ENCODE measurements at places on chromosomes 7 and 10.

GRCh38 chr10:69869291-69869961, 67.7 kb downstream of the COL13A1 start:
- no peak for DNase-seq

DNA sequence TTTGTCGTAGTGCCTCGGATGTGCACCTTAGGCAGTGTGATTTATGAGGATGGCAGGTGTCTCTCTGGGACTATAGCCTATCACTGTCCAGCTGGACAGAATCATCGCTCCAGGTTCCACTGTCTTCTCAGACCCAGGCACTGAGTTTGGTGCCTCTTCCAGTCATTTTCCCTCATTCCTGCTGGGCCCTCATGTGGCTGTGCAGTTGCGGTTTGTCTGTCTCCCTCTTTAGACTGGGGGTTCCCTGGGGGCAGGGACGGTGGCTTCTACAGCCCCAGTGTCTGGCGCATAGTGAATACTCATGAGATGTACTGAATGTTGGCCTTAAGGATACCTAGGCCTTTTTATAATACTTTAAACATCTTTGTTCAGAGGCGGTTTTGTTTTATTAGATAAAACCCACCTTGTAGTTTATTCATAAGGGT, 28.9 kb downstream of the CCM2 start:
- DNase-seq = no peak

- no peak for DNase-seq
These were observed 24.6 kb upstream of the BAMBI start for GRCh38 chr10:28652703-28653102.

- DNase-seq = no peak
These were observed 61.3 kb downstream of the TMEM209 start for GRCh38 chr7:130143986-130144311.

- DNase-seq = no peak
These were observed 128.6 kb downstream of the APBB1IP start for GRCh38 chr10:26566525-26567350.

- DNase-seq = no peak
These were observed 44.3 kb downstream of the PLCE1 start for GRCh38 chr10:94038024-94038423.

DNA sequence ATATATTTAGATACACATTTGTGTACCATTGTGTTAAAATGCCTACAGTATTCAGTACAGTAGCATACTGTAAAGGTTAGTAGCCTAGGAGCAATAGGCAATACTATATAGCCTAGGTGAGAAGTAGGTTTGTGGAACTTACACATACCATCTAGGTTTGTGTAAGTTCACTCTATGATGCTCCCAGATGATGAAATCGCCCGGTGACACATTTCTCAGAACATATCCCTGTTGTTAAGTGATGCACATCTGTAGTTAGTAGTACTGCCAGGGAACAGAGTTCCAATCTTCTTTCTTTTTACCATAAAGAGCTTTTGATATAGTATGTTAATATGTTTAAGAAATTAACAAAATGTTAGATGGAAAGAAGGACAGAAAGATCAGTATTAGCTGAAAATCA, 138.2 kb downstream of the SNX13 start:
- no peak for DNase-seq

DNA sequence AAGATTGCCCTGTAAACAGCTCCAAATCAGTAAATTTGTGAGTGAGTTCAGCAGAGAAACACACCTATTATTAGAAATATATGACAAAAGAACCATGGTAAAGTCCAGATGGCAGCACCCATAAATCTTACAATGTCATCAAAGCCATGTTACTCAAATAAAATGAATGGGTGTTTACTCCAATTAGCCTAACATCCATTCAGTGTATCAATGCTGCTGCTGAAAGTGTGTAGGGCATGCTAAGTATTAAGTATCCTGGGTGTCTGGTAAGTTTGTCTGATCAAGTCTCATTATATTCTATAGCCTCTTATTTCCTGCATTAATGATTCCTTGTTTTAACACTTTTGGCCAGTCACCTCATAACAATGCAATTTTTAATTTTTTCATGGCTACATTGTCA, 185.5 kb upstream of the STEAP4 start:
- DNase-seq = no peak

GRCh38 chr7:18086165-18087025, 58.7 kb upstream of the PRPS1L1 start:
- no peak for DNase-seq

GRCh38 chr7:84176716-84177115, 17.9 kb downstream of the SEMA3A start:
- DNase-seq = no peak

DNA sequence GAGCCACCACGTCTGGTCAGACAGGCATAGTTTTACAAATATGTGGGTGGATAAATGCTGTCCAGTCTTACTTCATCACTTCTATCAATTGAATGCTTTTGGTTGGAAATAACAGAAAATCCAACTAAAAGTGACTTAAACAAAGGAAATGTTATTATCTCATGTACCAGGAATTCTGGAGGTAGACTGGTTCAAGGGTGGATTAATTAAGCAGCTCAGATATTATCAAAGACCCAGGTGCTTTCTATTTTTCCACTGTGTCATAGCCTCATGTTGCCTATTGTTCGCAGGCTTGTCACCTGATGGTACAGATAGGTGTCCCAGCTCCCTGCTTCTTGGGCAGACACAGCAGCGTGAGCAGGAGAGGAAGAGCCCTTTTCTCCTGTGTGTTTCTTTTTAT, 156.1 kb upstream of the CTBP2 start:
- no peak for DNase-seq

GRCh38 chr7:140484951-140485499, 5.7 kb upstream of the MKRN1 start:
- DNase-seq = no peak

DNA sequence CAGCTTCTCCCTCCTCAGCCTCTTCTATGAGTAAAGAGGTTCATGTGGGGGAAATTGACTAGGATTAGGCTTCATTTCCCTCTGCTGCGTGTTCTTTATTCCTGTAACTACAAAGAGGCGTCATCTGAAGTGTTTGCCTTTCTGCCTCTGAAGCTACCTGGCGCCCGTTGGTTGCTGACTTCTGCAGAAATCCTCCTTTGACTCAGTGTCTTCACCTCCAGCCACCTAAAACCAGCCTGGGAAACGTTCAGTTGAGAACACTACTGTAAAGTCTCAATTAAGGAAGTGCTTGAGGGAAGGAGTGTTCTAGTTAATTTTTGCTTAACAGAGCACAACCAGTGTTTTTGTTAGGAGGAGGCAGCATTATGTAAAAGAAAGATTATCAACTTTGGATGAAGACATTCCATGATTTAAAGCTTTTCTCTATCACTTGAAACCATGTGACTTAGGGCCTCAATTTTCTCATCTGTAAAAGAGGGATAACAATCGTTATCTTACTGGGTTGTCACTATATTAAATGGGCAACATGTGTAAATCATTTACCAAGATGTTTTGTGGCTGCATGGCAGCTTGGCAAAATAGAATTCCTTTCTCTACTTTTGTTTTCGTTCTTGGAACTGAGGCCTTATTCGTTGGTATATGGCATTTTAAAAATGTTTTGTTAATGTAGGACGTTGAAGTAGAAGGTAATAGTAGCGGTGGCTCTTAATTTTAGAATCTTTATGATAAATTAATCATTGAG, 642.9 kb downstream of the SDK1 start:
- DNase-seq = no peak

DNA sequence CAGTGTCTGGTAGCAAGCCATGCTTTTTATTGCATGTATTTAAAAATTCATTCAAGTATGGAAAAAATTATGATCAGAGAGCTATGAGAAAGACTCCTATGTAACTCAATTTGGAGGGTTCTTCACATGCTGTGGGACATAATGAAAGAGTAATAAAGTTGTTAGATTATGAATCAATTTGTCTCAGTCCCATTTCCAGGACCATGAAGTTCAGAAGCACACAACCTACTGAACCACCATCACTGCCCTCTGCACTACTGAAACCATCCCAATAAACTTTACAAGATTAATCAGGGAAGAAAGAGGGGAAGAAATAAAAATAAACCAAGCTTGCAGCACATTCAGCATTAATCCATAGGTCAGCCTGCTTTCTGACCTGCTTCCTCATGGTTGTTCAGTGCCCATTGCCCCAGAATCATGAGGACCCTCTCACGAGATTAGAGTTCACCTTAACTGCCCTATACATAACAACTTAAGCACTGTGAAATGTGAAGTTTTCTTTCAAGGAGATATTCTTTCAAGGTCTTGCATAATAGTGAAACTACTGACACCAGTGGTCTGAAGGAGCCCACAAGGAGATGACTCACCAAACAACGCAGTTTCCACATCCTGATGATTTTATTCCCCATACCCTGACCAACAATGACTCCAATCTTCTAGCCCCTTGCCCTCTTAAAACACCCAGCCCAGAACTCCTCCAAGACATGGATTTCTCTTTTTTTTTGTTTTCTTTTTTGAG, 171.5 kb upstream of the ADCY1 start:
- no peak for DNase-seq

- no peak for DNase-seq
These were observed 16.5 kb upstream of the PLAU start for GRCh38 chr10:73894245-73894971.

- no peak for DNase-seq
These were observed 122.7 kb upstream of the STEAP4 start for GRCh38 chr7:88429382-88429781.

- DNase-seq = no peak
These were observed 323.7 kb downstream of the RNLS start for GRCh38 chr10:88259381-88259780.

GRCh38 chr10:133440633-133441285, 13.0 kb upstream of the SCART1 start:
- DNase-seq = no peak

GRCh38 chr10:103451091-103451813, 918 bp downstream of the CALHM2 start:
- peak; percentile 20 for DNase-seq

GRCh38 chr7:40419806-40420205, 285.0 kb downstream of the SUGCT start:
- no peak for DNase-seq

DNA sequence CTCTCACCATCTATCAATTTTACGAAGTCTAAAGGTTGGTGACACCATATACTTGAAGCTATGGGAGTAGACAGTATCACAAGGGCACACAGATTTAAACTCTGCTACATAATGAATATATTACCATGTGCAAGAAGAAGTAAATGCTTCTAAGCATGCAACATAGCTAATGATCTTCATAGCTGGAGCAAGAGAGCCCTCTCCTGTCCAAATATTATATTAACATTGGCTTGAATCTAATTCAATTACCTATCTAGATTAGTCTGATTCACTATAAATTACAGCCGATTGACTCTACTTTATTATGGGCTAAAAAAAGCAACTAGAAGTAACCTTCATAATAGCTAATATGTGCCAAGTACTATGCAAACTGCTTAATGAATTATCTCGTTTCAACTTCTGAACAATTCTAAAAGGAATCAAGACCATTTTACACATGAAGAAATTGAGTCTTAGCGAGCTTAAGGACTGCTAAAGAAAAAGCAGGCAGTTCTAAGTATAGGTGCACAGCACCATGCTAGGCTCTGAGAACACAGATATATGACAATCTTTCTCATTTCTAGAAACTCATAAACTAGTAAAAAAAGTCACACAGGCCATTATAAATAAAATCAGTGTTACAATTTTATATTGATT, 21.9 kb downstream of the FRA10AC1 start:
- no peak for DNase-seq

DNA sequence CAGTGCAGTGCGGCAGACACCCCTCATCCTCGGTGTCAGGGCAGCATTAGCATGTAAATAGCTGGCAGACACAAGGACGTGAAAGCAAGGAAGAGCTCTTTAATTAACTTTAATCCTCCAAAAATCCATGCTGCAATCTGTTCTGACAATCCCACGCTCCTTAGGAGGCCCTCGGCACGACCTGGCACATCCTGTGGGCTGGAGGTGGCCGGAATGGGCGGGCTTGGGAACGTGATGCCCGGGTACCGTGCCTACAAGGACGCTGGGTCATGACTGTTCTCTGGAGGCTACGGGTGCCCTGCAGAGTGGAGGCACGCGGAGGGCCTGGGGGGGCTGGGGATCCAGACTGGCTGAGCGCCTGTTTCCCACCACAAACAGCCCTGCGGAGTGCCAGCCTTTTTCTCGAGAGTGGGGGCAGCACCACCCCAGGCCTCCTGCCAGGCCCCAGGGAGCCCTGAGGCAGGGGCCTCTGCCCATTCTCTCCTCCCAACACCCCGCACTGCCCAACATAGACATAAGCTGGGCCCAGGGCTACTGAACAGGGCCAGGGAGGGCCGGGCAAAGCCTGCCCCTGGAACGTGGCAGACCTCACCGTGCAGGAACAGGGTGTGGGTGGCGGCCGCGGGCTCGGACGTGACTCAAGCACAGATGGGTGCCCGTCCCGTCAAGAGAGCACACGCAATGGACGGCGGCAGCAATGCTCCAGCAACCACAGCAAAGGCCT, 189.3 kb downstream of the MAD1L1 start:
- DNase-seq = no peak

DNA sequence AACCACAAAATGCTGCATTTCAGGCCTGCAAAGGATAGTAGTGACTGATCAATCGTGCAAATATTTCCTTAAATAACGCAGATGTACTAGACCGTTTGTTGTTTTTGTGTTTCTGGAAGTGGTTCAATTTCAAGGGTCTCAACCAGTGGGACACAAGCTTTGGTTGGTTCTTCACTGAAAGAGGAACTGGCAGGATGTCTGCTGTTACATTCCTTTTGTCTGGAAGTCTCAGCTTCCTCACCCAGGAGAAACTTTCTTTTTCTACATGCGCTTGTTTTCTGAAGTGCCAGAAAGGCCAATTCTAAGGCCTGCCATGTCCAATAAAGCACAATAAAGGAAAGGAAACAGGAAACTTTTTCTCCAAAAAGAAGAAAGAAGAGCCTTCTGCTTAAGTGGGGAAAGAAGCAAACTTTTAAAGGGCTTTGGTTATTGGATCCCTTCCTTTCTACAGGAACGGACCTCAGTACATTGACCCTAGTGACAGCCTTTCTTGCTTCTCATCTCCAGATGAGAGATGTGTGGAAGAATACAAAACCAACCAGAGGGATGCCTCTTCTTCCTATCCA, 4.1 kb downstream of the DKK1 start:
- no peak for DNase-seq

DNA sequence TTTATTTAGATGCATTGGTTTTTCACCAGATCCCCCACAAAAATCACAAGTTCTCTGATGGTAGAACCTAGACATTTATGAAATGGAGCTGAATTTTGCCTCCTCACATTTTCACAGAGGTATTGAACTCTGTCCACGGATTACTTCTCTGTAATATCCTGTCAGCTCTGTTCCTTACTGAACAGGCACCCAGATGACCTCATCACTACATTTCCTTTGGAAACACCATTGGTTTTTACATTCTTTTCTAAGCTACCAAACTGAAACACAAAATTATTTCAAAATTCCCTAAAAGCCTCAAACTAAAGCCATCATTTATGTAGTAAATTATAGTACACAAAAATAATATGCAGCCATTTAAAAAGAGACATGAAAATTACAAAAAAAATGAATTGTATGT, 98.3 kb upstream of the KCNIP2 start:
- no peak for DNase-seq

GRCh38 chr7:41842956-41843355, 140.1 kb upstream of the INHBA start:
- no peak for DNase-seq

GRCh38 chr10:124696446-124697392, 47.5 kb downstream of the FAM53B start:
- no peak for DNase-seq
